ENCODE measurements at places on chromosomes 1 and 21.

- DNase-seq: no peak
Measured at GRCh38 chr21:37670883-37671282, 245.4 kb downstream of the KCNJ6 start.

DNA sequence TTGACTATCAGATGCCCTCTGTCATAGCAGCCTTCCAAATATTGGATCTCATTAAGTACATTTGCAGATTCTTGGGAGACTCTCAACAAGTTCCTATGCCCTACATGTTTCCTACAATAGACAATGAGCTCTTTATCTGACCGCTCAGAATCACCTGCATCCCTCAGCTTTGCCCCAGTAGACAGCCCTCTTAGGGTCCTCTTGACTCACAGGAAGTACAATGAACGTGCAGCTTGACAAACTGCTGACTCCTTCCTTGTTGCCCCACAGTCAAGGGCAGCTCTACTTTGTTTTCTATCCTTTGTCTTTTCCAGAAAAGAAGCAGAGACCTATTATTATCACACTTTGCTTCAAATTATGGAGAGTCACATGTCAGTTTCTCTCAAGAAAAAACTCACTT lies 27.6 kb downstream of the SLC44A5 start:
- DNase-seq: no peak

GRCh38 chr1:209728466-209728865 lies 23.8 kb downstream of the HSD11B1 start:
- DNase-seq: no peak

- no peak for DNase-seq
Measured at GRCh38 chr1:161933592-161934588, 89.8 kb downstream of the OLFML2B start.

DNA sequence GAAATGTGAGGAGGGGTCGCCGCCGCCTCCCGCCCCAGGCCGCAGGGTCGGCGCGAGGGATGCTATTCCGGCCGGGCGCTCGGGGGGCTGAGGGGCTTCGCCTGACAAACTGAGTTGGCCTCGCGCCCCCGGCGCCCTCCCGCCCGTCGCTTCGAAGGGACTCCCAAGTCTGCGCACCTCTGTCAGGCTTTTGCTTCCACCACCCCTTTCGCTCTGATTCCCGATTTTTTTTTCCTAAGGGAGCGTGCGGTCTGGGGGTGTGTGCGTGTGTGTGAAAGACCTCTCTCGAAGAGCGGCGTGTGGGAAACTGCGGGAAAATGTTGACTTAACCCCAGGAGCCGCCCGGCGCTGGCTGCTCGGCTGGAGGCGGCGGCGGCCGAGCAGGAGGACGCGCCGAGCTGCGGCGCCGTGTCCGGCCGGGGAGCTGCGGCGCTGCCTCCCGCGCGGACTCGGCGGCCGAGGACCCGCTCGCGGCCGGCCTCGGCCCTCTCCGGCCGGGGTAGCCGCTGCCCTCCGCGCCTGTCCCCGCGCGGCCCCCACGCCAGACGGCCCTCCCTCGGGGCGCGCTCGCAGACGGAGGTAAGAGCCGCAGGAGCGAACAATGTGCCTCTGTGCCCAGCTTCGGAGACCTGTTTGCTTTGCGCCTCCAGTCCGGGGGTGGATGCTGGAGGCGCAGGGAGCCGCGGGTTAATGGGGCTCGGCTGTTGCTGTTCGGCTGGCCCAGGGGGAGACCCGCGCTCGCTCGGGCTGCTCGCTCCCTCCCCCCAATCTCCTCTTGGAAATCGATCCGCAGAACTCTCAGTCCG lies 1.1 kb downstream of the ADGRL2 start:
- no peak for DNase-seq

GRCh38 chr1:8711151-8711550 lies 106.3 kb downstream of the RERE start:
- DNase-seq: no peak

DNA sequence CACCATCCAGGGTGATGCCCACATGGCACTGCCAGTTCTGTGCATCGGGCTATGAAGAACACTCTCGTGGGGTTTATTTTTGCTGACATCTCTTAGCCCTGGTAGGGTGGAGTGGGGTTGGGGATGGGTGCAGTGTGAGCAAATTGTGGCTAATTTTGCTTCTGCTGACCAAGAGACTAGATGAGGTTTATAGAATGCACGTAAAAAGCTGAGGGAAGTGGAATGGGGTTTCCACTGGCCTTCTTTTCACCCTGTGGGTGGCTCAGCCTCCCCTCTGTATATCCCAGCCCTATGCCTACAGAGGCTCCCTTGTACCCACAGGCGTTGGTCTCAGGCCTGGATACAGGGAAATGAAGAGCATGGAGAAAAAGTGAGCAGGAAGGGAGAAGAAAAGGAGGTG lies 44.1 kb upstream of the RAB4A start:
- no peak for DNase-seq

GRCh38 chr1:234226819-234227165 lies 146.5 kb upstream of the COA6 start:
- no peak for DNase-seq

- DNase-seq: no peak
Measured at GRCh38 chr1:191358724-191359123, 799.5 kb upstream of the RGS18 start.

DNA sequence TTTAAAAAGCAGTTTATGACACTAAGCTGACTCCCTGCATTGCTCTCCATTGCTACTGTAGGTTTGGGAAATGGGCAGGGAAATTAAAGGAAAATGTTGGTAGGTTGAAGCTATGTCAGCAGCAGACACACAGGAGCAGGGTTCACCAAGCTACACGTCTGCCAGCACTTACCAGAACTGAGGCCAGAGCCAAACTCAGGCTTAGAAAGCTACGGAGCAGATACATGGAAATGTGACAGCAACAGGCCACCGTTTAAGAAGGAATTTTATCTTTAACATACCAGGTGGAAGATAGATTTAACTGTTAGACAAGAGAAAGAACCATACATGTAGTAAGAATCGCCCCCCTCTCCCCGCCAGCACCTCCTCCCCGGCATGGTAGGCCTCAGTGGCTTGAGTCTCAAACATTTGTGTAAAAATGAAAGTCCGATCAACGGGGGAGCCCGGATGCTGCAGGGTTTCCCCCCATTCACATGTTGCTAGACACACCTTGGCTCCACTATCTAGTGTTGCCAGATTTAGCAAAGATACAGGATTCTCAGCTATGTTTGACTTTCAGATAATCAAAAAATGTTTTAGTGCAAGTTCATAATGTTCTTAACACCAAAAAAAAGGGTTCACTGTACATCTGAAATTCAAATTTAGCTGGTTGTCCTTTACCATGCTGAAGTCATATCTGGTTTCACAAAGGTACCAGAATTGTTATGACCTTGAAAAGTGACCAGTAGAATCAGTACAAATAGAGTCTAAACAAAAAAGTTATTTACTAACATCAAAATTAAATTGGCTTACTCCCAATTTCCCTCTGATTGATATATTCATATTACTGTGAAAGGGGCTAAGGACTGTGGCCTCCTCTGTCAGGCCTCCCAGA lies 6.7 kb downstream of the OR2T11 start:
- DNase-seq: no peak

GRCh38 chr1:31373056-31373896 lies at the start of gene FABP3:
TSS of gene FABP3 (minus strand) at chr1:31373076. CDS start at chr1:31373014, 62 bp downstream.
- no peak for DNase-seq

DNA sequence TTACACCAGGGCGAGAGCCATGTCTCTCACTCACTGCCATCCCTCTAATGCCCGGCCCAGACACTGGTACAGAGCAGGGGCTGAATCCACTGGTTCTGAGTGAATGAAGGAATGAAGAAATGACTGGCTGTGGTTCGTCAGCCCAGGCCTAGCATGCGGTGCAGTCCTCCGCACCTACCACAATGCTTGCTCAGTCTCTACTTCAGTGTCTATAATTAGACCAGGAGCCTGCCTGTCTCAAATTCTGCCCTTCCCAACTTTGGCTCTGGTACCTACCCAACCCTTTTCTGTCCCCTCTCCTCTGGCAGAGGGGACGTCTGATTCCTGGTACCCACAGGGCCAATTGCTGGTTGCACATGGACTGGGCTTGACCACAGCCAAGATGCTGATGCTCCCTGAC lies 118.2 kb upstream of the GRIK3 start:
- DNase-seq: no peak

DNA sequence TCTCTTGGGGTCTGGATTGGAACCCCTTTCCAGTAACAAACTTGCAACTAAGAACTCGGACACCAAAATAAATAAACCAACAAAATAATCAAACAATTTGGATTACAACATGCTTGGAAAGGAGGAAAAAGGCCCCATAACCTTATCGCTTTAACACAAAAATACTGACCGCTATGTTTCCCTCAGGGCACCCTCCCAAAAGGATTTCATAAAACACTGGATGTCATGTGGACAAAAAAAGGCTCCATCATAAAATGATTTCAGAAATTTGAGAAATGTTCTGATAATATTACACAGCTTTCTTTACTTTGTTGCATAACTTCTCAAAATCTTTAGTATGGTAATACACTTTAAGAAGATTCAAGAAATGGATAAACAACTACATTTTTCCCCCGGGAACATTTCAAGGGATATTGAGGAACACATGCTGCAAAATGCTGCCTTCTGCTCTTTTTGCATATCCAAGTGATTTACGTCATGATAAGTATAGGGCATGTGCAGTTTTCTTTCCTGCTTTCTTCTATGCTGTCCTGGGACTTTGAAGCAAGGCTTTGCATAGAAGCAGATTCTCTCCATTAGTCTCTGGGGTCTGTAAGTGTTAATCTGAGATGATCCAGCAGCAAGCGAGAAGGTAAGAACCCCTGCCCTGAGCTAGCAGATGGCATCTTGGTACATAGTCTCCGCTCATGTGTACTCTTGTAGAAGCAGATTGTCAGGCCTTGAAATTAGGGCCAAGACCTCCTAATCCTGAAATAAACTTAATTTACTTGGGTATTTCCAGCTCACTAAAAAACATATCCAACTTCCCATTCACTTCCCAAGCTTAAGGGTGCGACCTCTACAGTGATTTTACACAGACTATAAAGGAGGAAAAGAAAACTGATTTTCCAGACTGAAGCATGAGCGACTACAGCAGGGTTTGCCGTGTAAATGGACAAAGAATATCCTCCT lies 85.5 kb upstream of the KIAA0040 start:
- DNase-seq: no peak

DNA sequence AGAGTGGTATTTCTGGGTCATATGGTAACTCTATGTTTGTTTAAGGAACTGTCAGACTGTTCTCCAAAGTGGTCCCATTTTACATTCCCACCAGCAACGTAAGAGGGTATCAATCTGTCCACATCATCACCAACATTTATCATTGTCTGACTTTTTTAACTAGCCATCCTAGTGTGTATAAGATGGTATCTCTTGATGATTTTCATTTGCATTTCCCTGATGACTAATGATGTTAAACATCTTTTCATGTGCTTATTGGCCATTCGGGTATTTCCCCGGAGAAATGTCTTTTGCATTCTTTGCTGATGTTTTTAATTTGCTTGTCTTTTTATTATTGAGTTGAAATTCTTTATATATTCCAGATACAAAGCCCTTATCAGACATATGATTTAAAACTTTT lies 370.1 kb upstream of the NR5A2 start:
- DNase-seq: no peak

DNA sequence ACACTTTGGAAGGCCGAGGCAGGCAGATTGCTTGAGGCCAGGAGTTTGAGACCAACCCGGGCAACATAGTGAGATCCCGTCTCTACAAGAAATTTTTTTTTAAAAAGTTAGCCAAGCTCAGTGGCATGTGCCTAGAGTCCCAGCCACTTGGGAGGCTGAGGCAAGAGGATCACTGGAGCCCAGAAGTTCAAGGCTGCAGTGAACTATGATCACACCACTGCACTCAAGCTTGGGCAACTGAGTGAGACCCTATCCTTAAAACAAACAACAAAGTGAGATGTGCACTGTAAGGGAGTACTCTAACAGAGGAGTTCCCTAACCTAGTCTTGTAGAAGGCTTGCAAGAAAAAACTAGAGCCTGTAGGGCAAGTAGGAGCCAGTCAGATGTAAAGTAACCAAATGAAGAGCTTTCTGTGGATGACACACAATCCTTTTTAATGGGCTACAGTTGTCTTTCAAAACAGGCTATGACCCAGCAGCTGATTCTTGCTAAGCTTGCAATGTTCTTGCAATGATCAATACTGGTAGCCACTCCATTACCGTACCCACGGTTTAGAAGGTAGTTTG lies 38.0 kb upstream of the SRP9 start:
- DNase-seq: no peak
